Psoas muscle (tissue), 8 donors: ENCODE measurements at places on chromosomes 2 and 18. TPM values are rescaled to one million over a fixed set of nuclear protein-coding genes. Genes with fewer than 3 reads are reported as not detected.
A peak's percentile ranks its signal among the peaks of the same experiment; 100 is the strongest.

- H3K4me3 ChIP-seq, result no peak overlapping the region
- no peak for DNase-seq
- H3K27me3 ChIP-seq, result no peaks in the 10 kb centered on the region
- H3K36me3 ChIP-seq, result no peaks in the 10 kb centered on the region
- no peak overlapping the region for H3K27ac ChIP-seq
These were observed 120.3 kb upstream of the LYPD1 start for GRCh38 chr2:132790207-132790785.

GRCh38 chr18:12904012-12904516 is 20.0 kb upstream of the PTPN2 start:
- no peak overlapping the region for H3K4me3 ChIP-seq
- H3K36me3 ChIP-seq, result no peaks in the 10 kb centered on the region
- peak; percentile 21 for DNase-seq
- H3K4me1 ChIP-seq, result no peaks in the 10 kb centered on the region
- H3K27ac ChIP-seq, result no peak overlapping the region

The MAP4K4 gene
- 80.4 TPM for total RNA-seq

DNA sequence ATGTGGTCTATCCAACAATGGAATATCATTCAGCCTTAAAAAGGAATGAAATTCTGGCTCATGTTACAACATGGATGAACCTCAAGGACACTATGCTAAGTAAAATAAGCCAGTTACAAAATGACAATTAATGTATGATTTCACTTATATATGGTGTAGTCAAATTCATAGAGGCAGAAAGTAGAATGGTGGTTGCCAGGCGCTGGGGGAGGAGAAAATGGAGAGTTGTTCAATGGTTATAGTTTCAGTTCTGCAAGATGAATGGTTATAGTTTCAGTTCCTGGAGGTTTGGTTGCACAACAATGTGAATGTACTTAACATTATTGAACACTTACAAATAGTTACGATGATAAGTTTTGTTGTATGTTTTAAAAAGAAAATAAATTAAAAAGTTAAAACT is 79.2 kb upstream of the IL1R2 start:
- no peaks in the 10 kb centered on the region for H3K27me3 ChIP-seq
- H3K4me1 ChIP-seq, result no peaks in the 10 kb centered on the region
- no peak for DNase-seq
- H3K27ac ChIP-seq, result no peak overlapping the region

The BOLL gene
- total RNA-seq, result 3.3 TPM

- H3K27me3 ChIP-seq, result no peaks in the 10 kb centered on the region
- DNase-seq, result peak; percentile 11
- no peaks in the 10 kb centered on the region for H3K36me3 ChIP-seq
- H3K27ac ChIP-seq, result peak overlapping the region; percentile 58
These were observed 338.9 kb downstream of the CCDC85A start for GRCh38 chr2:56522605-56523089.

The CIB4 gene
- total RNA-seq, result not detected

DNA sequence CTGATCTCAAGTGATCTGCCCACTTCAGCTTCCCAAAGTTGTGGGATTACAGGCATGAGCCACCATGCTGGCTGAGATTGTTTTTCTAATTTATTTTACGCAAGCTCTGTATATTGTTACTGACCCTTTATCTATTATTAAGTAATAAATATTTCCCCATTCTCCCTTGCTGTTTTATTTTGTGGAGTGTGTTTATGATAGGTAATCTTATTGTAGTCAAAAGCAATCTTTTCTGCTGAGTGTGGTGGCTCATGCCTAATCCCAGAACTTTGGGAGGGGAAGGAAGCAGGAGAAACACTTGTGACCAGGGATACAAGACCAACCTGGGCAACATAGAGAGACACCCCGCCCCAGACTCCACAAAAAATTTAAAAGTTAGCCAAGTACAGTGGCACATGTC is 55.2 kb upstream of the RTN4 start:
- H3K27me3 ChIP-seq, result no peaks in the 10 kb centered on the region
- no peak overlapping the region for H3K4me3 ChIP-seq
- no peaks in the 10 kb centered on the region for H3K36me3 ChIP-seq
- peaks cover 14% of the 10 kb centered on the region for H3K4me1 ChIP-seq

- no peak overlapping the region for H3K27ac ChIP-seq
- H3K4me3 ChIP-seq, result no peak overlapping the region
- no peaks in the 10 kb centered on the region for H3K27me3 ChIP-seq
- no peaks in the 10 kb centered on the region for H3K36me3 ChIP-seq
- DNase-seq, result no peak
These were observed 58.1 kb downstream of the HEATR5B start for GRCh38 chr2:37026050-37026449.

GRCh38 chr2:101431486-101431885 is 43.4 kb downstream of the RFX8 start:
- DNase-seq, result no peak
- no peak overlapping the region for H3K27ac ChIP-seq
- no peaks in the 10 kb centered on the region for H3K36me3 ChIP-seq
- peaks cover 15% of the 10 kb centered on the region for H3K4me1 ChIP-seq

The ERICH2 gene
- total RNA-seq, result not detected

The IL36G gene
- total RNA-seq, result not detected

GRCh38 chr18:14093307-14093915 is 38.8 kb downstream of the ZNF519 start:
- no peak overlapping the region for H3K27ac ChIP-seq
- no peak overlapping the region for H3K4me3 ChIP-seq
- DNase-seq, result no peak
- no peaks in the 10 kb centered on the region for H3K36me3 ChIP-seq

- H3K27me3 ChIP-seq, result no peaks in the 10 kb centered on the region
- no peak overlapping the region for H3K4me3 ChIP-seq
- no peaks in the 10 kb centered on the region for H3K4me1 ChIP-seq
- H3K27ac ChIP-seq, result no peak overlapping the region
- H3K36me3 ChIP-seq, result no peaks in the 10 kb centered on the region
These were observed 173.7 kb downstream of the FBXO15 start for GRCh38 chr18:73973972-73974371.

DNA sequence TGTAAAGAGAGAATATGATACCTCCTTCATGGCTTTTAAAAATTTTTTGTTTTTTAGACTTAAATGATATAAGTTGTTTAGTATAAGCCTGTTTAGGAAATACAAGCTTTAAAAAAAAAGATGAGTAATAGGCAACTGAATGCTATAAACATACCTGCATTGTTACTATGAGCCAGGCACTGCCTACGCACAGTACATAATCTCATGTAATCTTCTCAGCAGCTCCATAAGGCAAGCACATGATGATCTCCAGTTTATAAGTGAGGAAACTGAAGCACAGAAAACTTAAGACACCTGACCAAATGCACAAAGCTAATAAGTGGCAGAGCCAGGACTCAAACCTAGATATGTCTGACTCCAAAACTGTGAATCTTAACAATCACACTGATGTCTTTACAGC is 156.3 kb upstream of the SLC1A4 start:
- H3K4me1 ChIP-seq, result peaks cover 8% of the 10 kb centered on the region
- H3K36me3 ChIP-seq, result no peaks in the 10 kb centered on the region
- H3K27ac ChIP-seq, result no peak overlapping the region
- H3K27me3 ChIP-seq, result no peaks in the 10 kb centered on the region

- no peak overlapping the region for H3K4me3 ChIP-seq
- no peaks in the 10 kb centered on the region for H3K36me3 ChIP-seq
- no peaks in the 10 kb centered on the region for H3K4me1 ChIP-seq
These were observed 53.4 kb upstream of the SCN1A start for GRCh38 chr2:166180951-166181812.

GRCh38 chr18:34048423-34048822 is 176.3 kb downstream of the NOL4 start:
- no peaks in the 10 kb centered on the region for H3K36me3 ChIP-seq
- H3K4me1 ChIP-seq, result no peaks in the 10 kb centered on the region
- H3K27me3 ChIP-seq, result no peaks in the 10 kb centered on the region
- no peak overlapping the region for H3K4me3 ChIP-seq

The SCN7A gene
- total RNA-seq, result 2.5 TPM

GRCh38 chr18:47254341-47254939 is 3.0 kb upstream of the SKOR2 start:
- DNase-seq, result no peak
- H3K4me3 ChIP-seq, result no peak overlapping the region

DNA sequence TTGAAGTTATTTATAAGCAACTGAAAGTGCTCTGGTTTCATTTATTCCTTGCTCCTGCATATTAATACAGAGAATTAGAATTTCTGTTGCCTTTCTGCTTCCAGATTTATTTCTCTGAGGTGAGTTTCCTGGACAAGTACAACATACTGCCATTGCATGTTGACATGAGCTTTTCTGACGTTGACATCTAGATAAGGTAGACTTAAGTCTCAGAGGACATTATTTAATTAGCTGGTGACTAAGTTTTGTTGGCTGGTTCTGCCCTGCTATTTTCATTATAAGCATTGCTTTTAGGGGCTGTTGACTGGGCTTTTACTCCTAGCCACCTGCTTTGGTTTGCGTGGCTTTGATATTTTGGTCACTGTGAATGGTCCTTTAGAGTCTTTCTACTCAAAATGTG is 282.9 kb upstream of the SPRED2 start:
- no peaks in the 10 kb centered on the region for H3K4me1 ChIP-seq
- no peaks in the 10 kb centered on the region for H3K27me3 ChIP-seq
- no peak overlapping the region for H3K4me3 ChIP-seq
- no peak overlapping the region for H3K27ac ChIP-seq
- H3K36me3 ChIP-seq, result no peaks in the 10 kb centered on the region
- no peak for DNase-seq

DNA sequence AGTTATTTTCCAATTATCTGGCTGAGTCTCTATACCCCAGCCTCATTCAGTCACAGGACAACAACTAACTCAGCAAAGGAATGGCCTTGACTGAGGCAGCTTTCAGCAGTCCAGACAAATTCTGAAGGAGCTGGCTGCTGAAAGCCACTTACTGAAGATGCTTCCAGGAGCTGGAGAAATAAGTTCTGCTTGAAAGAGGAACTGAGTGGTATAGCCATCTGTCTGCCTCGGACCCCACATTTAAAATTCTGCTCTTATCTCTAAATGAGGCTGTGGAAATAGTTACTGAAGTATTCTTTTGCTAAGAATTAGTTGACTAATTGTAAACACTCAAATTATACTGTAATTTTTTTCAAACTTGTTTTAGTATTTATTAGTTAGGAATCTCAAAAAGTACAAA is 9.1 kb upstream of the GPD2 start:
- H3K27ac ChIP-seq, result no peak overlapping the region
- H3K36me3 ChIP-seq, result no peaks in the 10 kb centered on the region
- DNase-seq, result no peak
- H3K4me3 ChIP-seq, result no peak overlapping the region
- peaks cover 27% of the 10 kb centered on the region for H3K4me1 ChIP-seq
- no peaks in the 10 kb centered on the region for H3K27me3 ChIP-seq

GRCh38 chr2:67719351-67719750 is 322.2 kb downstream of the ETAA1 start:
- H3K4me3 ChIP-seq, result no peak overlapping the region
- no peak overlapping the region for H3K27ac ChIP-seq
- DNase-seq, result no peak
- no peaks in the 10 kb centered on the region for H3K27me3 ChIP-seq
- H3K36me3 ChIP-seq, result no peaks in the 10 kb centered on the region

The C1GALT1C1L gene
- 0.56 TPM for total RNA-seq

DNA sequence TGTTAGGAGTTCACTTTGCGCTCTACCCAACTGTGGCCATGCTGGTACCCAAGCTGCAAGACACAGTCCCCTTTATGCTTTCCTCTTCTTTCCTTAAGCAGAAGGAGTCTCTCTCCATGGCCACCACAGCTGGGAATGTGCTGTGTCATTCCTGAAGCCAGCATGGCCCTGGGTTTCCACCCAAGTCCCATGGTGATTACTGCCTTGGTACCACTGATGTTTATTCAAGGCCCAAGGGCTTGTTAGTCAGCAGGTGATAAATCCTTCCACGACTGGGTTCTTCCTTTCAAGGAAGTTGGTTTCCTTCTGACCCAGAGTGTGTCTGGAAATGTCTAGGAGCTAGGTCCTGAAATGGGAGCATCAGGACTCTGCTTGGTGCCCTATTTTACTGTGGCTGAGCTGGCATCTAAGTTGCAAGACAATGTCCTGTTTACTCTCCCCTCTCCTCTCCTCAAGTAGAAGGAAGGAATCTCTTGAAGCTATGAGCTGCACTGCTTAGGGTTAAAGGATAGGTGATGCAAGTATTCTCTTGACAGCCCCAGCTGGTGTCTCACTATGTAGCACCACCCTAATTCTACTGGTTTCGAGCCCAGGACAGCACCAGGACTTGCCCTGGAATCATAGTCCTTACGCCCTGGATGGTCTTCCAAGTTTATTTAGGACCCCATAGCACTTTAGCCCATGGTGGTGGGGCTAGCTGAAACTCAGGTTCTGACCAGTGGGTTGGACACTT is 18.7 kb upstream of the NUP35 start:
- H3K4me1 ChIP-seq, result no peaks in the 10 kb centered on the region
- H3K27ac ChIP-seq, result no peak overlapping the region
- no peaks in the 10 kb centered on the region for H3K27me3 ChIP-seq
- no peaks in the 10 kb centered on the region for H3K36me3 ChIP-seq
- H3K4me3 ChIP-seq, result no peak overlapping the region

GRCh38 chr18:49788327-49788898 is 24.9 kb downstream of the ACAA2 start:
- no peaks in the 10 kb centered on the region for H3K4me1 ChIP-seq
- no peak overlapping the region for H3K4me3 ChIP-seq
- no peaks in the 10 kb centered on the region for H3K27me3 ChIP-seq

- no peaks in the 10 kb centered on the region for H3K27me3 ChIP-seq
- no peaks in the 10 kb centered on the region for H3K36me3 ChIP-seq
- DNase-seq, result no peak
These were observed 1.4 kb upstream of the TTL start for GRCh38 chr2:112480530-112481049.

GRCh38 chr18:24869285-24869684 is 408.8 kb downstream of the HRH4 start:
- no peak overlapping the region for H3K4me3 ChIP-seq
- H3K27ac ChIP-seq, result no peak overlapping the region
- H3K27me3 ChIP-seq, result no peaks in the 10 kb centered on the region
- no peak for DNase-seq
- no peaks in the 10 kb centered on the region for H3K36me3 ChIP-seq
- no peaks in the 10 kb centered on the region for H3K4me1 ChIP-seq

GRCh38 chr2:96691022-96691612 is 48.6 kb downstream of the FER1L5 start:
- no peak overlapping the region for H3K4me3 ChIP-seq
- no peaks in the 10 kb centered on the region for H3K36me3 ChIP-seq
- H3K27me3 ChIP-seq, result no peaks in the 10 kb centered on the region

DNA sequence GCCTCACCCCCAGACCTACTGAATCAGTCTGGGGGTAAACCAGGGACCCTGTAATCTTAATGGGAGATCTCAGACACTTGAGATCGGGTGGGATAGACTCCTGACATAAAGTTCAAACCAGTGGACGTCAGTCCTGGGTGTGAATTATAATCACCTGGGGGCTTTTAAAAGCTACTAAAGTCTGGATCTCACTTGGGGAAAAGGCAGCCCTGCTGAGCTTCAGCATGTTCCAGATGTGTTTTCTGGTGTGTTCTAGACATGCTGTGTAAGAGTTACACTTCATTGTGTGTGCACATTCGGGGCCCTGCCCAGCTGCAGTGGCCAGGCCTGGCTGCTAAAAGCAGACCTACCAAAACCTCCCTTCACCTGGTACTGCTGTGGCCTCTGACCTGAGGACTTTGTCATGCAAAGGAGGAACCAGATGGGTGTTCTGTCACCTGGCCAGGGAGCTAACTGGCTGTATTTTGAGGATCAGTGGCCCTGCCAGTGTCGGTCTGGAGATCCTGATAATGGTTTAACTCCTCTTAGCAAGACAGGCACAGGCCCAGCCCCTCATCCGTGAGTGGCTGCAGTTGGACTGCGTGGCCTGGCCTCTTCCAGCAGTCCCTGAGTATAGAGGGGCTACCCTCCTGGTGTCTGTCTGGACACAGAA is 10.6 kb downstream of the RRM2 start:
- H3K27me3 ChIP-seq, result no peaks in the 10 kb centered on the region
- no peaks in the 10 kb centered on the region for H3K4me1 ChIP-seq
- no peak overlapping the region for H3K4me3 ChIP-seq
- no peak overlapping the region for H3K27ac ChIP-seq
